ENCODE measurements at places on chromosomes 3 and 15. TPM values are rescaled to one million over a fixed set of nuclear protein-coding genes. Genes with fewer than 3 reads are reported as not detected.

DNA sequence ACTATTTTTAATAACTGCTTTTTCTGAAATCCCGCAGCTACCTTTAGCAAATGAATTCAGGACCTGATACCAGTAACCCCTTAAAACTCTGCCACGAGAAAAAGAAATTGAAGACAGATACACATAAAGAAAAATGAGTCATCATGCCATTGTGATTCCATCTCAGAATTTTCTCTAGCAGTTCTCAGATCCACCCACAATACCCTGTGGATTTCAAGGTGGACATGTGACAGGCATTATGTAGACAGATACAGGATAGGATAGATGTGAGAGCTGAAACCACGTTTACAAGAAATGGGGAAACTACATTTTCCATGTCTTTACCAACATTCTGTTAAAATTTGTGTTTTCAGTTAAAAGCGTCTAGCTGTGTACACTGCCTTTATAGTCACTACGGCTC, 291.9 kb upstream of the NR2F2 start:
- H3K4me3 ChIP-seq: no peak overlapping the region
- DNase-seq: no peak
- H3K27me3 ChIP-seq: peaks cover 8% of the 10 kb centered on the region
- H3K36me3 ChIP-seq: no peaks in the 10 kb centered on the region
- no peaks in the 10 kb centered on the region for H3K4me1 ChIP-seq

- no peak overlapping the region for H3K27ac ChIP-seq
- H3K27me3 ChIP-seq: no peaks in the 10 kb centered on the region
- no peaks in the 10 kb centered on the region for H3K4me1 ChIP-seq
Measured at GRCh38 chr3:33775363-33775762, 23.1 kb upstream of the PDCD6IP start.

DNA sequence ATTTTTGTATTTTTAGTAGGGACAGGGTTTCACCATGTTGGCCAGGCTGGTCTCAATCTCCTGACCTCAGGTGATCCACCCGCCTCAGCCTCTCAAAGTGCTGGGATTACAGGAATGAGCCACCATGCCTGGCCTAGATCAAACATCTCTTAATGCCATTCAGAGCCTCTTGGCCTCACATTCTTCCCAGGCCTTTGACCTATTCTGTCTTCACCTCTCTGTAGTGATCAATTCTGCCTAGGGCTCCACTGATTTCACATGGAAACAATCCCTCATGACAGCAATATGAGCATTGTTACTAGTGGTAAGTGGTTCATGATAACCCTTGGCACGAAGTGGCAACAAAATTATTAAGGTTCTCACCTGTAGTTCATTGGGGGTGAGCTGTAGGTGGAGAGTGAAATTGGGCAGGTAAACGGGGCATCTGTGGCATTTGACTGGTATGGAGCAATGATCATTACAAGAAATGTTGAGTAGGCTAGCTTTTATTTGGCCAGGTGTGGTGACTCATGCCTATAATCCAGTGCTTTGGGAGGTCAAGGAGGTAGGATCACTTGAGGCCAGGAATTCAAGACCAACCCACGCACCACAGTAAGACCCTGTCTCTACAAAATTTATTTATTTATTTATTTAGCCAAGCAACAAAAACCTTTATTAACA, 4.8 kb upstream of the ARPIN start:
- DNase-seq: no peak
- no peak overlapping the region for H3K4me3 ChIP-seq
- H3K27ac ChIP-seq: no peak overlapping the region
- H3K36me3 ChIP-seq: no peaks in the 10 kb centered on the region

Gene TTLL13
- total RNA-seq: not detected

Gene TMC3
- total RNA-seq: not detected

Gene GPR15
- not detected for total RNA-seq
